MCF 10A (cell line): ENCODE measurements at places on chromosomes 16 and 17. TPM values are rescaled to one million over a fixed set of nuclear protein-coding genes. Genes with fewer than 3 reads are reported as not detected.

Gene APOBR
- 0.09 and 0.10 TPM in 2 replicates for total RNA-seq

Gene MT4
- total RNA-seq = not detected in 2 replicates

Gene KRT12
- total RNA-seq = not detected in 2 replicates

Gene CTRB1
- not detected in 2 replicates for total RNA-seq

Gene RNF112
- 0.25 TPM in 1 of 2 replicates, not detected in the other for total RNA-seq

Gene CACNG4
- total RNA-seq = not detected in 2 replicates
